Amniotic stem cell (primary cell): ENCODE measurements at places on chromosomes 4 and X.

DNA sequence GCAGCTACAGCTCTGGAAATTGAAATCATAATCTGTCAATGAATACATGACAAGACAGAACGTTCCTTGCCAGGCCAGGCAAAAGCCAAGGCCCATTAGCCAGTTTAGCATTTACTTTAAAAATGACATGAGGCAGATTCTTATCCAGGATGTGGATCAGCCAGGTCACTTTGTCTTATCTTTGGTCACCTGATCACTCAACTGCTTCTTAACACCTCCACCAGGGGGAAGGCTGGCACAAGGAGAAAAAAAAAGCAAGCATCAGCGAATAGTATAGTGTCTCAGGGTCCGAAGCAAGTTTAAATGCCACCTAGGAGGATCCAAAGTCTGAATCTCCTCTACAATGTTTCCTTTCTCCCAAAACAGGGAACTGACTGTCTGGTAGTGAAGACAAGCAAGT lies 18.8 kb downstream of the ATP1B4 start:
- DNase-seq, result no peak

GRCh38 chrX:23497919-23498318 lies 163.3 kb downstream of the PTCHD1 start:
- no peak for DNase-seq

- DNase-seq, result no peak
These were observed 1.3 kb downstream of the TBL1X start for GRCh38 chrX:9466124-9466495.

DNA sequence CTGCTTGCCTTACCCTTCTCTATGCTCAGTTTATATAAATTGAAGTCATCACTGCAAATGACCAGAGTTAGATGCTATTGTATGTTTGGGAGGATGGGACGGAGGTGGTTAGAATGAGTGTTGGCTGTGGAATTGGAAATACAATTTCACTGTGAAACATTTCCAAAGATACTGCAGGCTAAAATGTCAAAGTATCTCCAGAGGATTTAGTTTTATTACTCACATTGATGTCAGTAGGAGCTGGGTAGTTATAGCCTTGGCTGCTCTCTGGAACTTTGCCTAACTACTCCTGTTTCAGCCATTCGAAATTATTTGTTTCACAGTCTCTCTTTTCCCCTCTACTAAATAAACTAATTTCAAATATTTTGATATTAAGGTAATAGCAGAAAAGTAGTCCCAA lies 92.6 kb upstream of the PPP3CA start:
- DNase-seq, result peak; percentile 12

DNA sequence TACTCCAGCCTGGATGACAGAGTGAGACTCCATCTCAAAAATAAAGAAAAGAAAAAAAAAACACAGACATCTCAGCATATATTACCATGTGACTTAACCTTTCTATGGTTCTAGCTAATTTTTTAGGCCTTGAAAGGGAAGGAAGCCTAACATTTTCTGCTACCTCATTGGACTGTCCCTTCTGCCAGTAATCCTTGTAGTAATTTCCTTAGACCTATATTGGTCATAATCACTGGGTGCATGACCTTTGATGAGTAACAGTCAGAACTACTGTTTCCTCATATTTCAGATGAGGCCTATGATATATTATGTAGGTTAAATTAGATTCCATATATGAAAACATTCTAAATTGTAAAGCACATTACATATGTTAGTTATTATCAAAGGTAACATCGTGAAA lies 9.6 kb downstream of the XIAP start:
- DNase-seq, result no peak

- DNase-seq, result no peak
These were observed 448.9 kb upstream of the PABPC4L start for GRCh38 chr4:134650461-134650860.

DNA sequence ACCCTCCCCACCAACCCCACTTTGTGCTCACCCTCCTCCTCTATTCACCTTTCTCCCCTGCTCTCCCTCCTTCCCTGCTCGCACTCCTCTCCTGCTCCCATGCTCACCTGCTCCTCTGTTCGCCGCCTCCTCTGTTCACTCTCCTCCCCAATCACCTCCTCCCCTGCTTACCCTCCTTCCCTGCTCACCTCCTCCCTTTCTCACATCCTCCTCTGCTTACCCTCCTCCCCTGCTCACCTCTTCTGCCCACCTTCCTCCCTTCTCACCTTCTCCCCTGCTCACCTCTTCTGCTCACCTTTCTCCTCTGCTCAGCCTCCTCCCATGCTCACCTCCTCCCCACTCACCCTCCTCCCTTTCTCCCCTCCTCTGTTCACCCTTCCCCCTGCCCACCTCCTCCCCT lies 357.2 kb downstream of the UNC5C start:
- no peak for DNase-seq

DNA sequence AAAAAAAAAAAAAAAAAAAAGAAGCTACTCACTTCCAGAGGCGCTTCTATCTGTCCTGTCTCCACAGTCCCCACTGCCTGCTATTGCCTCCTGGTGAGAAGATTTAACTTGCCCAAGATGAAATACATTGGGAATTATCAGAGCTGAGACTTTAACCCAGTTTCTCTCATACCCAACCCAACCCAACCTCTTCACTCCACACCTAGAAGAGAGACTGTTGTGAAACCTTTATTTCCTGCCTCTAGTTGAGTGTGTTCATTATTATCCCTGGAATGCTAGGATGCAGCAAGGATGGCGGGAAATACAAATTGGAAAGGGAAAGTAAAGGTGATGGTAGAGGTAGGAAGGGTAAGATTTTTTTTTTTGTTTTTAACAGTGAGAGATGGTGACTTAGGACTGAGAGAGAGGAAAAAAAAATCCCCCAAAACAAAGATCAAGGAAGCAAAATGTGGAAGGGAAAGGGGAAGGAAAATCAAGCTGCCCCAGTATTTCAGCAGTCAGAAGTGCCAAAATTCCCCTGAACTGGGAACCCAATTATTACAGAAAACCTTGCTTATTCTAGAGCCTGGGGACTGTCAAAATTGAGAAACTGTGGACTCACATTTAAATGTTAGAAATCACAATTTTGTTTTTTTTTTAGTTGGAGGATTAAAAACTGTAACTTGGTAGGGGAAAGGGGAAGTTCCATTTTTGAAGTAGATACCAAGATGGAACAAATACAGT lies 253.0 kb downstream of the PTTG2 start:
- no peak for DNase-seq

- DNase-seq, result no peak
These were observed 13.3 kb downstream of the TFE3 start for GRCh38 chrX:49029876-49030275.

DNA sequence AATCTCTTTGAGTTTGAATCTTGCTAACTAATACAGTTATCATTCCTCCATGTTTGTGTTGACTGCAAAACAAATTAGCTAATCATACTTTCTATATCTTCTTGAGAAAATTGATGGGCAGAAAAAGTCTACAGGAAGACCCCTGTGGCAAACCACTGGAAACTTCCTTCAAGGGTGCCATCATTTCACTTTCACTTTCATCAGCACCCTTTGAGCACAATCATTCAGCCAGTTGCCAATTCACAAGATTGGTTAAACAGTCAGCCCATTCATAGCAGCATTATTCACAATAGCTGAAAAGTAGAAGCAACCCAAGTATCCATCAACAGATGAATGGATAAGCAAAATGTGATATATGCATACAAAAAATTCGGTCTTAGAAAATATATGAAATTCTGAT lies 101.5 kb downstream of the CCDC160 start:
- DNase-seq, result no peak

- no peak for DNase-seq
These were observed 216.3 kb upstream of the PCDH18 start for GRCh38 chr4:137748616-137749015.

- DNase-seq, result no peak
These were observed 251.6 kb downstream of the USP46 start for GRCh38 chr4:52407545-52407944.

DNA sequence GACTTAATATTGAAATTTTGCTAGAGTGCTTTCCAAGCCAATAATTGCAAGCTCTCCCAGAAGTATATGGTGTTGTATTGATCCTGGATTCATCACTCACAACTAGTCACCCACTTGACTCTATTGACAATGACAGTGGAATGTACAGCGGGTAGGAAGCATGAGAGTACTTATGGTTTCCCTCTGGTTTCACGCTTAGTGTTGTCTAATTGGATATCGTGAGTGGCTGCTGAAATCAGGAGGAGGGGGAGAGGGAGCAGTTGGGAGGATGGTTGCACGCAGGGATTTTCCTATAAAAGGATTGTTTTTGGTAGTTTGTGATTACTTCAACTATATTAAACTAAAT lies 1819.5 kb upstream of the TENM3 start:
- no peak for DNase-seq

- no peak for DNase-seq
These were observed 1060.8 kb downstream of the FAT4 start for GRCh38 chr4:126375462-126376054.

DNA sequence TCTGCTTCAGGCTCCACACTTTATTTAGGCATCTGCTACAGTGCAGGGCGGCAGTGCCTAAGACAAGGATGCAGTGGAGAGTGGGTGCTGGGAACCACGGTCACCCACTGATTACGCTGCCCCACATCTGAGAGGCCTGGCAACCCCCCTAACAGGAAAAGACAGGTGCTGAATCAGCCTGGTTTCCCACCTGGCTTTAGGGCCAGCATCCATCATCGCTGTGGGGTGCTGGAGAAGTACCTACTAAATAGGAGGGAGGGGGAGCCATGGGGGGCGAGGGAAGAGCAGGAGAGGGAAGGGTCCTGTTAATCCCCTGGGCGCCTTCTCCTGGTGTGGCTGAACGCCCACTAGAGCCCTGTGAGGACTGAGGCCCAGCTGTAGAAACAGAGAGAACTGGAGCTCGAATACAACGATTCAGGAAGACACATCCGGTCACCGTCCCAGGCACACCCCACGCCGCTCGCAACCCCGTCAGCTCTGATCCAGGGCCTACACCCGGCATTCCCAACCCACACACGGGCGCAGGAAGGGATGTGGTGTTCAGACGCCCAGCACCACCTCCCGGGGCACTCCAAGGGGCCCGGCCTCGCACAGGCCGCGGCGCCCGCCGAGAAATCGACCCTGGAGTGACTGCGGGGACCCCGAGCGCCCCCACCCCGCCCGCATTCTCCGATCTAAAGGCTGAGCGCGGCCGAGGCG lies 554 bp downstream of the DCTD start:
- peak; percentile 39 for DNase-seq

- no peak for DNase-seq
These were observed 238.5 kb upstream of the PGRMC2 start for GRCh38 chr4:128525992-128526630.

DNA sequence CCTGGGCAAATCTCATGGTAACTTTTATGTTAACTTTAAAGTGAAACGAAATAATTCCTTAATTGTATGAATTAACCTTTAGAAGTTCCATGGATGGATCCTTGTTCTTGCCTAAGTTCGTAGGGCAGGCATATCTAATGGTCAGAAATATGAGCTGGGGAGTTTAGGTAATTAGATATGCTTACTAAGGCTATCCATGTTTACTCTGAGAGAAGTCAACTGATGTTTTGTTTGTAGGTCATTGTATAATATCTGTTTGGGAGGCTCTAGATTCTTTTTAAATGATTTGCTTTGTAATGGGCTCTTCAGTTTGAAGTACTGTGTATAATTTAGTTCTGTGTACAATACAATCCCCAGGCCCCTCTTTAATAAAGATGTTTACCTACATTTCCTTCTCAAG lies 117.0 kb downstream of the DCK start:
- DNase-seq, result no peak

GRCh38 chrX:50609796-50610195 lies 139.2 kb upstream of the DGKK start:
- no peak for DNase-seq
